ENCODE measurements at places on chromosomes 5 and 9.

DNA sequence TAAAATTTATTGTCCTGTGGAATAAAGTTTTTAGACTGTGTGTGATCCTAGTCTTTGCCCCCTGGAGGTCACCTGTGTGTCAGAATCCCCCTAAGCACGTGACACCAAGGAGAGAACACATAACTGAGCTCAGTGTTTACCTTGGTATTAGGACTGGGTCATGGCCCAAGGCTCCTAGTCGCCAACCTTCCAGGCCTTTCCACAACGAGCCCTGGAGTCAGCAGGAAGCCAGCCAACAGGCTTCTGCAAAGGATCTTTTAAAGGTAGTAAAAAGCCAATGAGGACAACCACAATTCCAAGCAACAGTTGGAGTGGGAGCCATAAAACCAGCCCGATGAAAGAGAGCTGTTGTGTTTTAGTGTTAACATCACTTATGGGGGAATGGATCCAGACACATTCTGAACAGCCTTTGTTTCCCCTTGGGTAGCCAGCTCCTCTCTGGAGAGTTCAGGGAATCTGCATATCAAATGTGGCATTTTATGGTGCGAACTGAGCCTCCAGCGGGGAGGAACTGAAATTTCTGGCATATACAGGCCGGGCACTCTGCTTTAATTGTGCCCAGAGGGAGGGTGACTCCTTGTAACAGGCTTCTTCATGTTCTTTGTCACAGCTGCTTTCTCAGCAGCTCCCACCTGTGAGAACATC lies 239.9 kb downstream of the FSTL4 start:
- DNase-seq = no peak

DNA sequence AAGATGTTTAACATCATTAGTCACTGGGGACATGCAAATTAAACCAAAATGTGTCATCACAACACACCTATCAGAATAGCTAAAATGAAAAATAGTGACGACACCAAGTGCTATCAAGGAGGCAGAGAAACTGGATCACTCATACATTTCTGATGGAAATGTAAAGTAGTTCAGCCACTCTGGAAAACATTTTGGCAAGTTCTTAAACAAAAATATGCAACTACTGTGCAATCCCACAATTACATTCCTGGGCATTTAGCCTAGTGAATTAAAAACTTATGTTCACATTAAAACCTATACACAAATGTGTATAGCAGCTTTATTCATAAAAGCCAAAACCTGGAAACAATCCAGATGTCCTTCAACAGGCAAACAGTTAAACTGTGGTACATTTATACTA lies 53.1 kb downstream of the SVEP1 start:
- no peak for DNase-seq

DNA sequence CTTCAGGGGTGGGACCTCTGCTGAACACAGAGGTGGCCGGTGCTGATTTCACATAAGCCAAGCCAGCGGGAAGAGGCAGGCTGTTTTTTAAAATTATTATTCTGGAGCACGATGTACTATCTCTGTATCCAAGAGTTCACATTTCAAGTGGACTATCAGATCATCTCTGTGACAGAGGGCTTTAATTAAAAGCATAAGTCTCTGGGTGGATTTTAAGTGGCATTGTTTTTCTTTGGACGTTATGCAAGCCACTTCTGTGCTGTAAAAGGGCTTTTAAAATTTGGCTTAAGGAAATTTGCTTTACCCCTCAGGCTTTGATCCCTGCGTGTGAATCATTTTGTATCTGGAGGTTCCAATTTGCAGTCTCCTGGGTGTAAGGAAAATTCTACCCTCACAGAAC lies 124.7 kb downstream of the PALM2AKAP2 start:
- no peak for DNase-seq

- DNase-seq = peak; percentile 72
Observed at GRCh38 chr5:175657593-175658271, at the start of gene HRH2. Gene HRH2 (plus strand): TSS chr5:175658071. CDS start chr5:175683234, 25,163 bp downstream.

- DNase-seq = no peak
Observed at GRCh38 chr5:133147411-133147810, 95.6 kb downstream of the HSPA4 start.

DNA sequence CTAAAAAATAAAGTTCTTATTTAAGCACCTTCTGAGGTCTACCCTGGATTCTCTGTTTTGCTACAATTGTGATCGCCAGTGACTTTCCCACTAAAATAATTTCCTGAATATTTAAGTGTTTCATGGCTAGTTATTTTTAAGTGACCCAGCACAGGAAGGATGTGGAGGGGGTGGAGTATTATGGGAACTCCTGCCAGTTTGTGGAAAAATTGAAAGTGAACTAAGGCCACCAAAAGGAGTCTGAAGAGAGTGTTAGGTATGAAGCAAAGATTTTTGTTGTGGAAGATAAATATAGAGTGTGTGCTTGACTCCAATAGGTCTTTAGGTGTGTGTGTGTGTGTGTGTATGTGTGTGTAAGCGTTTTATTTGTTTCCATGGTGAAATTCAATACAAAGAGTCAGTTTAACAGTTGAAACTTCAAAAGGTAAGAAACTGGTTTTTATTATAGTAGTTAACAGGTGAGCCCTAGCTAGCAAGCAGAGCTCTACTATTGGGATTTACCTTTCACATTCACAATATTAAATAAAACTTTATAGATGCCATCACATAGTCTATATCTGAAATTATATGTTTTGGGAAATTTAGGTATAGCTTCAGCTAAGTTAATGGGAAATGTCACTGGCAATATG lies 25.6 kb downstream of the RASGRF2 start:
- no peak for DNase-seq

- DNase-seq = no peak
Observed at GRCh38 chr9:121326130-121326838, 43.8 kb downstream of the STOM start.

GRCh38 chr5:422323-423232 lies 20.4 kb upstream of the EXOC3 start:
- DNase-seq = no peak

GRCh38 chr5:77906806-77907205 lies 130.7 kb upstream of the TBCA start:
- peak; percentile 12 for DNase-seq

DNA sequence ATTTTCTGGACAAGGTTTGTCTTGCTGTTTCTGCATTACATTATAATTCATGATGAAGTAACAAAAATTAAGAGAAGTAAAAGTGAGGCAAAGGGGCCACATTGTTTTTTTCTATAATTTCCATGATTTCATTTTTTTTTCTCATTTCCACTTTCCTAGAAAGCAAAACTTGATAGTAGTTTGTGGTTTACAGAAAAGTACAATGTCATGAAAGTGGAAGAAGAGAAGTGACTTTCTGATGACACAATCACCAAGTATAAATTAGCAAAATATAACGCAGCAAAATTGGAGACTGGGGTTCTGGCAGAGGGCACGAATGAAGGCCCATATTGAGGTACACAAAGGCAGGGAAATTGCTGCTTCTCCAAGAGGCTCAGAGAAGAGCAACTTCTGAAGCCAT lies 5.0 kb upstream of the IFNA14 start:
- no peak for DNase-seq

GRCh38 chr9:114513055-114513958 lies 8.0 kb upstream of the WHRN start:
- DNase-seq = no peak

DNA sequence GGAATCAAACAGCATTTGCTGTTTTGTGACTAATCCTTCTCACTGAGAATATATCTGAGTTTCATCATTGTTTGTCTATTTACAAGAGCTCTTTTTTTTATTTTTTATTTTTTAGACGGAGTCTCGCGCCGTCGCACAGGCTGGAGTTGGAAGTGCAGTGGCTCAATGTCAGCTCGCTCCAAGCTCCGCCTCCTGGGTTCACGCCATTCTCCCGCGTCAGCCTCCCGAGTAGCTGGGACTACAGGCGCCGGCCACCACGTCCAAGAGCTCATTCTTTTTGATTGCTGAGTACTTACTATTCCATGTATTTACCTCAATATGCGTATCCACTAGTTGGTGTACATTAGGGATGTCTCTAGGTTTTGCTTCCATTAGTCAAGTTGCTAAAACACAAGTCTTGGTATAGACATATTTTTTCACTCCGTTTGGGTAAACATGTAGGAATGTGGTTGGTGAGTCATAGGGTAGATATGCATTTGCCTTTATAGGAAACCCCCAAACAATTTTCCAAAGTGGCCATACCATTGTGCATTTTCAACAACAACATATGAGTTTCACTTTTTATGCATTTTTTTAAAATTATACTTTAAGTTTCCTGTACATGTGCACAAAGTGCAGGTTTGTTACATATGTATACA lies 1005.0 kb upstream of the CDH10 start:
- no peak for DNase-seq

- no peak for DNase-seq
Observed at GRCh38 chr5:135873831-135874230, 21.8 kb downstream of the IL9 start.

DNA sequence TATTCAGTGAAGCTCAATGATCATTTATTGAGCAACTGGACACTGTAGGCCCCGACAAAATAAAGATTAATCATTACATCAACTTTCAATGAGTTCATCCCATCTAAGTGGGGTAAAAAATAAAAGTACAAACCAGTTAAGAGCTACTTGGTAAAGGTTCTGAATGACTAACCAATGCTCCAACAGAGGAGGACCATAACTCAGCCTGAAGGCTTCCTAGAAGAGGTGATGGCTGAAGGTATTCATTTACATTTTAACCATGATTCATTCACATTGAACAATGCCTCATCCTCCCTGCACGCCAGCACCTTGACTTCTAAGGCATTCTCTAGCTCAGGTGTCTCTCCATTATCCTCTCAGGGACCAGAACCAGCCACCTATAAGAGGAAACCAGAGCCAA lies 201.4 kb downstream of the ZNF462 start:
- no peak for DNase-seq

DNA sequence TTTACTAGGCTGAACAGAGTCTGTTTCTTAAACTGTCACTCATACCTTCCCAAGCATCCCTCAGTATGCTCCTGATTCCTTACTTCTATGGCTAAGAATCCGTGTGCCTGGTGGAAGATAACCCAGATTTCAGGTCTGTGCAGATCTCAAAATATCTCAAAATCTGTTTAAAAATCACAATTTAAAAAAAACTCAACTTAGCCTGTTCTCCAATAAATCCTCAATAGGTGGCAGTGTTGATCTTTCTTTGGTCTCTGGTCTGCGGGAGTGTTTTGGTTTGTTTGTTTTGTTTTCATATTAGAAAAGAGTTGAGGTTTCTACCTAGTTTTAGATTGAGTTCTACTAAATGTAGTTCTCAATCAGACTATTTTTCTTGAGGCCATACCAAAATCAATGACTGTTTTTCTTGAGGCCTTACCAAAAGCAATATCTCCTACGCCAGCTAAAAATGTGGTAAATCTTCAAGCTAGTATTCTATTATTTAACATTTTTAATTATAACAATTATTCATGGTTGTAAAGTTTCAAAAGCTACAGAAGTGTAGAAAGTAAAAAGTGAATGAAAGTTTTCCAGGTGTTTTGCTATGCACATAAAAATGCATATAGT lies 57.9 kb downstream of the TGFBR1 start:
- DNase-seq = peak; percentile 52

DNA sequence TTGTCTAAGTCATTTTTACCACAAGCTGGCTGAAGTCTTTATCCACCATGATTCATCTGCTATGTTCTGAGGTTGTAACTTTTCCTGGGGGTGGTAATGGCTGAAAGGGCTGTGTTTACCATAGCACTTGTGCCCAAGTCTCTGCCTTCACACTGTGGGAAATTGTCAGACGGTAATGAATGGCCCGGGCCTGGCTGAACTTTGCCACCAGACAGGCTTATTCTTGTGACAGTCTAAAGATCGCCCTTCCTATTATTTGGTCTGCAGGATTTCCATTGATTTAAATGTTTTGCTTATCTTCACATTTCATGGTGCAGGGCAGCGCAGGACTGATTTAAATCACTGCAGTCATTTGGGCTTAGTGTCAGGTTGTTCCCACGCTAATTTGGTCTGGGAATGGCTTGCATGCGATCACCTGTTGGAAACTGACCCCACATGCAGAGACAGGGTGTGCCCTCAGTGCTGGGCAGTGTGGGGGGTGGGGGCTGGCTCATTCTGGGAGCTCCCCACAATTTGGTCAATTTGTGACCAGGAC lies 109.3 kb upstream of the ICE1 start:
- DNase-seq = peak; percentile 58

DNA sequence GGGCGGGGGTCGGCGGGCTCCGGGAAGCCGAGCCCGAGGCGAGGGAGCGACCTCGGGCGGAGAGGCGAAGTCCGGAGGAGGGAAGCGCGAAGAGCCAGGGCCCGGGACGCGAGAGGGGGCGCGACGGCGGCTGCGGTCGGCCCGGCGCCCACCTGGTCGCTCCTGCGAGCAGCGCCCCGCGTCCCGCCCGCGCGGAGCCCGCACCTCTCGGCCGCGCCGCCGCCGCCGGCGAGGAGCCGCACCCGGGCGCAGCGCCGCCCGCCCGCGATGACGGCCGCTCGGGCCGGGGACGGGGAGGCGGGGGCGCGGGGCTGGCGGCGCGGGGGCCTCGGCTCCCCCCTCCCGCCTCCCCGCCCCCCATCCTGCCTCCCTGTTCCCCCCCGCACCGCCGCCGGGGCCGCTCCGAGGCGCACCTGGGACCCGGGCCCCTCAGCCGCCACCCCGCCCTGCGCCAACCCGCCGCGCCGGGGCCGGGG lies 2.6 kb downstream of the NR5A1 start:
- no peak for DNase-seq

DNA sequence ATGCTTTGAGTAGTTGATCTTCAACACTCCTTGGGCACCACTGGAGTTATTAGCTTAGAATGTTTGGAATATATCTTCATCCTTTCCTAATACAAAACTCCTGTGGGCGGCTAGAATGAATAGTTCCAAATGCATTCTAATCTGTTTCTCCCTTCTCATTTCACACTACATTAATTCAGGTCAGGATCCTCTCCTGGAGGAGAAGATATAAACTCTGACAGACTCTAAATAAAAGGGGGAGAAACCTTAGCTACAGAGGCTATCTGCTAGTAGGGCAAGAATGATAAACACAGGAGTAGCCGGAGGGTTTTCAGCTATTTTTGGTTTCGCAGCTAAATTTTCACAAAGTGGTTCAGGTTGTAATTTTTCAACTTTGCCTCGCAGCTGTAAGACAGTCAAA lies 45.2 kb upstream of the FAM240B start:
- no peak for DNase-seq

DNA sequence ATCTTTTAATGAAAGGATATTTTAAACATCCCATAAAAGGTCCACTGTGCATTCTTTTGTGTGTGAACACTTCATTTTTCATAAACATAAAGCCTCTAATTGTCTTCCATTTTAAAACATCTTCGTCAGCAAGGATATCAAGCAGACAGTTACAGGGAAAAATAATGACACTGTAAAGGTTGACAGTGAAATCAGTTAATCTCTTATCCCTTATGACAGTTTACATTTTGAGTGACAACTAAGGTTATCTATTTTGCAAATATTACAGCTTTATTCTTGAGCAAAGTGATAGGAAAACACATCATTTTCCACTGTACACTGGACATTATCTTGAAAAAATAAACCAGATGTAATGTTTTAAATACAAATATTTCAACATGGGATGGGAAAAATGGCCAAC lies 28.7 kb upstream of the EFNA5 start:
- no peak for DNase-seq

- no peak for DNase-seq
Observed at GRCh38 chr5:32526810-32527209, 58.5 kb upstream of the SUB1 start.

Measured in hepatocyte (in vitro differentiated cells).